CD4-positive, alpha-beta T cell treated with Interleukin-4 for 4 hours (primary cell): ENCODE measurements at places on chromosomes 7 and 10.

GRCh38 chr10:121485436-121486139, 112.7 kb downstream of the FGFR2 start:
- no peak for DNase-seq

DNA sequence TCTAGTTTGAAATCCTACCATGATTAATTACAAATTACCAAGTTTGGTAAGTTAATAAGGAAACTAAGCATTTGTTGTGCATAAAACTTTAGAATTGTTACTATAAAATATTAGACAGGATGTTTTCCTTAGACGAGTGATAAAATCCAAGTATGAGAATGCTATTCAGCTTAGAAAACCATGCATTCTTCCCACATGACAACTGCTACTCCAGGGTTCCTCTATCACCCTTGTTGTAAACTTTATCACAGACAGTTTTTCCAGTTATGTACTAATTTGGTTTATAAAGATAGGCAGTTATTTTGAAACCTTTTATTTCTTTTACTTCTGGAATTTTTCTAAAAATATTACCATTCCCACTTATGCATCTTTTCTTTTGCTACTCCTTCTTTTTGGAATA, 52.0 kb downstream of the SIRT1 start:
- no peak for DNase-seq

DNA sequence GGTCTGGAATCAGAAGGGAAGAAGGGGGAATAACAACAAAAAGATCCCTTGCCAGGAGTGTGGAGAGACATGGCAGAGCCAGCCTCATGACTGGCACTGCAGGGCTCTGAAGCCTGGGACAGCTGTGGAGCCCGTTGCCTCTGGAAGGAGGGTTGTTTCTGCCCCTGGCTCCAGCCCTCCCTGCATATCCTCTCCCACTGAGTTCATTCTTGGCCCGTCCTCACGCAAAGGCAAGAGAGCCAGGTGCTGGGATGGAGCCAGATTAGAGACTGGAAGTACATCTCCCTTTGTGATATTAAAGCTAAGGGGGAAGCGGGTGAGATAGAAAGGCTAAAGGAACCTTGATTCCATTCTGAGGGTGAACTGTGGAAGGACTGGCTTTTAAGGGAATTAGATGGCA, 141.5 kb upstream of the NPVF start:
- DNase-seq: no peak

DNA sequence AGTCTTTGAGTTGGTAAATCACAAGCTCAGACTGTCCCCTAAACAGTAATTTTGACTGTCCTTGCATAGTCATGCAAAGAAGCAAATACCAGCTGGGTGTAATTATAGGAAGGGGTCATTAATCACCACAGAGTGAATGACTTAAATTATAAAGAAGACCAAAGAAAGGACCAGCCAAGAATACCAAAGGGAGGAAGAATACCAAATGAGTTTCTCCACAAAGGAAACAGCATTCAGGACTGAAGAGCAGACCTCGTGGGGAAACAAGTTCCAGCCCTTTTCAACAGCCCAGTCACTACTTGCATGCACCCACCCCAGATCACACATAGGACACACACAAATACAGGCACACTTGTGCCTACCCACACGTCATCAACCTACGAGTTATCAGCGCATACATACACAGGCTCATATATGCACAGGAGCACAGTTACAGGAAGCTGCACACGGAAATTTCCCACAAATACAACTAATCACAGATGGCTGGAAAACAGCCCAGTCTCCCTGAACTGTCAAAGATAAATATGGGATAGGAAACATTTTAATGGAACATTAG, 77.6 kb downstream of the DENND2A start:
- no peak for DNase-seq

DNA sequence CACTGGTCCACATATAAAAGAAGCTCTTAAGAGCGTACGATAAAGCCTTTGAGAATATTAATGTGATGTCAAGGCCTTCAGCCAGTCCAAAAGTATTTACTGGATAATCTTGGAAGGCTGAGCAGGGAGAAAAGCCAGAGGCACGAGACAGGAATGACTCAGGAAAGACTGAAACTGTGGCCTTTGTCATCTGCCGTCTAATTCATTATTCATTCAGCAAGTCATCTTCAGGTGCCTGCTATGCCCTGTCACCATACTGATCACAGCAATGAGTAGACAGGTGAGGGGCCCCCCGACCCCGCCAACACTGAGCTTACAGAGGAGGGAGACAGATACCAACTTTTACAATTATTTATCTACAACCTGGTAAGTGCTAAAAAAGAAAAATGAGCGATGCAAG, 78.9 kb downstream of the VOPP1 start:
- no peak for DNase-seq
